ENCODE measurements at places on chromosomes 4 and X.

- peak; percentile 13 for DNase-seq
Measured at GRCh38 chrX:20547611-20548051, 280.9 kb upstream of the RPS6KA3 start.

DNA sequence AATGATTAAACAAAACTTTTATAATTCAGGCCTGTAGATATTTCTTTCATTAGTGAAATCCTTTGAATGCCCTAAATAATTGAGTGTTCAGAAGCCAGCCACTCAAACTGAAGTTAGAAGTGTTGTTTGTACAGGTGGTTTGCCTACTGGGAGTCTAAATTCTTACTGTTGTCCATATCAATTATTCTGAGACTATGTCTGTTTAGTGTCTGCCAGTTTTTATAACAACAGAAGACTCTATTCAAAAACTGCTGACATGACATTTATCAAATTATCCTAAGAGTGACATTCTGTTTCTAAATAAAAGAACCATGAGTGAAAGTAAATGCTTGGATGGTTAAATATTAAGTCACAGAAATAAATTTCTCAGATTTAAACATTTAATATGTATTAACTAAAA lies 375.1 kb downstream of the FAT4 start:
- DNase-seq: no peak

DNA sequence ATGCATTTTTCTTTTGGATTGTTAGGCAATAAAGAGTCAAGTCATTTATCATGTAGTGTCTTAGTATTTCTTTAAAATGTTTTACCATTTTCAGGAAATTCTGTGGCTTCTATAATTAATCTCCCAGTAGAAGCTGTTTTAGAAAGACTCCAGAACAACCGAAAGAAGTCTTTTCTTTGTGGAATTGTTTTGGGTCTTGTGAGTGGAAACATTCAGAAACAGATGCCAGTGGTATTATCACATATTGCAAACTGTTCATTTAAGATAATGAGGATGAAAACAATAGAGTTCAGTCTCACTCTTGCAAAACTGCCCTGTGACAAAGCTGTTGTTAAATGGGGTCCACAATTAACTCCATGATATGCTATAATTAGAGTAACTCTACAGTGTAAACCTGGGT lies 211.2 kb upstream of the KIT start:
- DNase-seq: no peak

GRCh38 chr4:166846939-166847338 lies 387.4 kb downstream of the SPOCK3 start:
- DNase-seq: no peak

- DNase-seq: peak; percentile 90
Measured at GRCh38 chr4:112379306-112379705, 82.1 kb downstream of the ALPK1 start.

- no peak for DNase-seq
Measured at GRCh38 chr4:25773358-25773757, 89.4 kb downstream of the SEL1L3 start.

DNA sequence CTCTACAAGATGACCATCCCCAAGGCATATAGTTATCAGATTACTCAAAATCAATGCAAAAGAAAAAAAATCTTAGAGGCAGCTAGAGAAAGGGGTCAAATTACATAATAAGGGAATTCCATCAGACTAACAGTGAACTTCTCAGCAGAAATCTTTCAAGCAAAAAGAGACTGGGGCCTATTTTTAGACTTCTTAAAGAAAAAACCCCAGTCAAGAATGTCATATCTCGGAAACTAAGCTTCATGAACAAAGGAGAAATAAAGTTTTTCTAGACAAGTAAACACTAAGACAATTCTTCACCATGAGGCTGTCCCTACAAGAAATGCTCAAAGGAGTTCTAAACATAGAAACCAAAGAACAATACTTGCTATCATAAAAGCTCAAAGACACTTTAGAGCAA lies 51.7 kb downstream of the RAB28 start:
- DNase-seq: no peak

- no peak for DNase-seq
Measured at GRCh38 chrX:43493756-43494155, 162.3 kb upstream of the MAOA start.
